Activated naive CD4-positive, alpha-beta T cell treated with anti-CD3 and anti-CD28 coated beads, Interleukin-2, amount 50 U/mL, for 16 hours (primary cell): ENCODE measurements at places on chromosomes 3 and 15.

DNA sequence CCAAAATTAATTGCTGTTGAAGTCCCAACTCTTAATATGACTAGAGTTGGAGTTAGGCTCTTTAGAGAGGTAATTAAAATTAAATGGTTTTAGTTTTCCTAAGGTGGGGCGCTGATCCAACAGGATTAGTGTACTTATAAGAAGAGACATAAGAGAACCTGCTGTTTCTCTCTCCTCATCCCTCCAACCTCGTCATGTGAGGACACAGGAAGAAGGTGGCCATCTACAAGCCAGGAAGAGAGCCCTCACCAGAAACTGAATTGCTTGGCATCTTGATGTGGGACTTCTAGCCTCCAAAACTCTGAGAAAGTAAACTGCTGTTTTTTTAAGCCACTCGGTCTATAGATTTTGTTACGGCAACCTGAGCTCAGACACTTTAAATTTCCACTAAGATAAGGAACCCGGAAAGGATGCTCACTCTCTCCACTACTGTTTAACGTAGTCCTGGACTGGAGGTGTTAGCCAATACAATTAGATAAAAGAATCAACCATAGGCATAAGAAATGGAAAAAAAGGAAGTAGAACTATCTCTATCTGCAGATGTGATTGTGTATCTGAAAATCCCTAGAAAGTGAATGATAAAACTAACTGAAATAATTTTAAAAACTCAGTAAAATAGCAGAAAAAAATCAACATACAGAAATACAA, 26.8 kb downstream of the DCBLD2 start:
- no peak for DNase-seq

DNA sequence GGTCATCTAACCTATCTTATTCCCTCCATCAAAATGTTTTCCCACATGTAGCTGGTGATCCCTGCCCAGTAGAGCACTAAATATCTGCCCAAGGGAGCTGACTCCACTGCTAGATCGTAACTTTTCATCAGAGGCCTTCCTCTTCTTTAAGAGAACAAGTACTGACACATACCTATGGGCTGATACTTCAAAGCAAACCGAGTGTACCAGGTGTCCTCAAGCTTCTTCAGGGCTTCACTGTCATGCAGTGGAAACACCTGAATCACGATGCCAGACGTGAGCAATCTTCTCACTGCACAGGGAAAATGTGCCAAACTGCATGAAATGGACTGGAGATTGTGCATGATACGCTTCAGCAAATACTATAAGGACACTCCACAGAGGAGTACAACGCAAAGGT, 41.6 kb downstream of the ANO10 start:
- no peak for DNase-seq

- DNase-seq = no peak
Observed at GRCh38 chr15:70257573-70258248, 160.0 kb upstream of the TLE3 start.

GRCh38 chr3:7309641-7310102, 448.8 kb downstream of the GRM7 start:
- no peak for DNase-seq

- DNase-seq = no peak
Observed at GRCh38 chr3:19738846-19739245, 195.2 kb downstream of the EFHB start.

DNA sequence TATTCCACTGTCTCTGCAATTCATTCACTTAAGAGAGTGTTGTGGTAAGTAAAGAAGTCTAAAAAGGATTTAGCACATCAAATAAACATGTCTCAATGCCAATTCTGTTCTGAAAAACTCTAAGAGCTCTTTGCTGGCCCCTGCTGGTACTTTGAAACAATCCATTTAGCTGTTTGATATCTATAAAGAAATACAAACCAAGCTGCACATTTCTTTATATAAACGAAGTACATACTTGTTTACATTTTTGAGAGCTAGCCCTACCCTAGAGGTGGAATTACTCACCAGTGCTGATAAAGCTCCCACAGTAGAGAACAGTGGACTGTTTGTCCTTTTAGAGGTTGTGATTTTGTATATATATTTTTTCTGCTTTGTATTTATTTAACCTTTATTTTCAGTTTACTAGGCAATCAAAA, 75.5 kb downstream of the NEDD4 start:
- no peak for DNase-seq

GRCh38 chr3:142445816-142446254, 2.0 kb downstream of the XRN1 start:
- no peak for DNase-seq

DNA sequence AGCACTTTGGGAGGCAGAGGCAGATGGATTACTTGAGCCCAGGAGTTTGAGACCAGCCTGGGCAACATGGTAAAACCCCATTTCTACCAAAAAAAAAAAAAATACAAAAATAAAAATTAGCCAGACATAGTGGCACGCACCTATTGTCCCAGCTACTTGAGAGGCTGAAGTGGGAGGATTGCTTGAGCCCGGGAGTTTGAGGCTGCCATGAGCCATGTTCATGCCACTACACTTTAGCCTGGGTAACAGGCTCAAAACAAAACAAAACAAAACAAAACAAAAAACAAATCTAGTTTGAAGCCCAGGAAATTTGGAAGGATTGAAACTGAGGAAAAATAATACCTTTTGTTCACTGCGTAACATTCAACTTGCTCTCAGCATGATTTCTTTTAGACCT, 16.6 kb downstream of the TMOD3 start:
- no peak for DNase-seq

DNA sequence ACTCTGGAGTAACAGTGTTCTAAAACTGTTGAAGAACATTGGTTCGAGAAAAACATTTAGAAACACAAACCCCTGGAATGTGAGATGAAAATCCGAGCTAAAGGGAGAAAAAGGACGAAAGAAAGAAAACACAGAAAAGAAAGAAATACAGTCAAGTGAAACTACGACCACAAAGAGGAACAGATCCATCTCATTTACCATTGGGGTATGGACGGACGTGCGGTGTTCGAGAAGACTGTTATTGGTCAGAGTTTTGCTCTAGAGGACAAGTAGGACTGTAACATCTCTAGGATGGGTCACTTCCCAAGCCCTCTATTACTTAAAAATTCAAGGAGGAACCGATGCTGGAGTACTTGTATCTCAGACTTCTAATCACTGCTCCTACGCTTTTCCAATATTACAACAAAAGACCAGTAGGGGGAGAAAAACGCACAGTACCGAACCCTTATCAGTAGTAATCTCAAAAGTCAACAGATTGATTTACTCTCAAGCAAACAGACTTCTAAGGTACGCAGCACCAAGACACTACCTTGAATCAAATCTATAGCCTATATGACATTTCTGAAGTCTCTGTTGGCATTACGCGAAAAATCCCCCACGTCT, 1.1 kb upstream of the PIK3CA start:
- DNase-seq = no peak

GRCh38 chr3:131619821-131620220, 117.0 kb upstream of the MRPL3 start:
- DNase-seq = no peak

DNA sequence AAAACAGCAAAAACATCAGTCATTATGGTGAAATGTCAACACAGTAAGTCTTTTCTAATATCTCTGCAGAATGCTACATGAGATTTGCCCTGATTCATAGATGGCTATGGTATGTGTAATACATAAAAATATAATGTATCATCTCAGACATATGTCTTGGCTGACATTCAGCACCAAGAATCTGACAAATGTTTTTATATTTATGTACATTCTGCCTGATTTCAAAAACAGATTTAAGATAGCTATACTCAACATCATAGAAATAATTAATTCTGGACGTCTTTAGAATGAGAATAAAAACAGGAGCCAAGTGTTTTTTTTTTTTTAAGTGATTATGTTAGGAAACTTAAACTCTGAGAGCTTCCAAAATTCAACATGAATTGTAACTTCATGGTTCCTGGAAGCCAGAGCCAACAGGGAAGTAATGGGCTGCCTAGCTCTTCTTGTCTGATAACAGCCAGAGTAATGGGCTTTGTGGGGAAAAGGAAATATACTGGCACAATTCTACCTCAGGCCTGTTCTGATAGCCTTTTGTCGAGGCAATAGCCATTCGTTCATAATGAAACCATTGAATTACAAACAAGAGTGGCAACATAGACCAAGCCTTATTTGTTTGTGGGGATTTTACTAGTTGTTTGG, 184.4 kb downstream of the VGLL4 start:
- no peak for DNase-seq

- no peak for DNase-seq
Observed at GRCh38 chr3:76664816-76665215, 375.1 kb upstream of the ROBO2 start.

- no peak for DNase-seq
Observed at GRCh38 chr3:134627831-134628230, 23.0 kb downstream of the KY start.

DNA sequence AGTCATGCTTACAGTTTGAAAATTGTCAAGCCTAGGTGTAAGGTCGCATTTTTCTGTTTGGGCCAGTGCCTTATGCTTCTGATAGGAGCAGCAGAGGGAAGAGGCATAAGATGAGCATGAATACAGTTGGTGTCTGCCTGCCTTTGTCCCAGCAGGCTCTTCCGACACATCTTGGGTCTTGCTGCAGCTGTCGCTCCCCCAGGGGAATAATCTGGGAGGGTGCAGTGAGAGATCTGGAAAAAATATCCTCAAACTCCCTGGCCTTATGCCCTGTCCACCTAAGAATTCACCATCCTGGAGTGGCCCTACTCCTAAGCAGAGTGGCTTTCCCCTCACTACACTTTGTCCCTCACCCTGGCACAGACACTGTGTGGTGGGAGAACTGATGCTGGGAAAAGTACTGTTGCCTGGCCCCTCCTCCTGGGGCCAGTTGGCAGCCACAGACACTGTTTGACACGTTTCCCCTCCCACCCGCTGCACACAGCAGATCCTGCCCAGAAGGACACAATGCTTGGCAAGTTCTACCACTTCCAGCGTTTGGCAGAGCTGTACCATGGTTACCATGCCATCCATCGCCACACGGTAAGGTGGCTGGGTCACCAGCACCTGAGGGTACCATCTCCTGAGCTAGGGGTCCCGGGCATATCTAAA, 21.1 kb upstream of the RHO start:
- no peak for DNase-seq

DNA sequence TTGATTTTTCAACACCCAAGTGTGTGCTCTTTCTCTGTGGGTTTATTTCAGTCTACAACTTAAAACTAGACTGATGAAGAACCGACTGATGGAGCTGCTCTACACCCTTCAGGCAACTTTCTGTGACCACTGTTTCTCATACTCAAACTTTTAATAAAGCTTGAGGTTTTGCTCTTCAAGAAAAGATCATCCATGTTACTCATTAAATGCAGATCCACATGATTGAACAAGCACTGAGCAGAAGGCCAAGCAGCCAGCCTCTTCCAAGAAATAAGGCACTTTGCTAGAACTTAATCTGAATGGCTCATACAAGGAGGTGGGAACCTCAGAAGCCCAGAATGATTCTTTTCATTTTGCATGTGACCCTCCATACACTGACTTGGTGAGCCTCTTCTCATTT, 8.7 kb downstream of the SLC27A2 start:
- DNase-seq = no peak

- DNase-seq = no peak
Observed at GRCh38 chr3:73716418-73716817, 91.7 kb upstream of the PDZRN3 start.

GRCh38 chr3:153768561-153769469, 352.4 kb upstream of the ARHGEF26 start:
- DNase-seq = peak; percentile 36

- no peak for DNase-seq
Observed at GRCh38 chr3:72127844-72128243, 342.9 kb upstream of the PROK2 start.

GRCh38 chr3:130411320-130411719, 65.8 kb downstream of the COL6A5 start:
- DNase-seq = no peak

GRCh38 chr3:179898024-179898423, 138.7 kb downstream of the PEX5L start:
- DNase-seq = no peak

GRCh38 chr15:51752888-51753287, 1.5 kb downstream of the TMOD2 start:
- DNase-seq = no peak

DNA sequence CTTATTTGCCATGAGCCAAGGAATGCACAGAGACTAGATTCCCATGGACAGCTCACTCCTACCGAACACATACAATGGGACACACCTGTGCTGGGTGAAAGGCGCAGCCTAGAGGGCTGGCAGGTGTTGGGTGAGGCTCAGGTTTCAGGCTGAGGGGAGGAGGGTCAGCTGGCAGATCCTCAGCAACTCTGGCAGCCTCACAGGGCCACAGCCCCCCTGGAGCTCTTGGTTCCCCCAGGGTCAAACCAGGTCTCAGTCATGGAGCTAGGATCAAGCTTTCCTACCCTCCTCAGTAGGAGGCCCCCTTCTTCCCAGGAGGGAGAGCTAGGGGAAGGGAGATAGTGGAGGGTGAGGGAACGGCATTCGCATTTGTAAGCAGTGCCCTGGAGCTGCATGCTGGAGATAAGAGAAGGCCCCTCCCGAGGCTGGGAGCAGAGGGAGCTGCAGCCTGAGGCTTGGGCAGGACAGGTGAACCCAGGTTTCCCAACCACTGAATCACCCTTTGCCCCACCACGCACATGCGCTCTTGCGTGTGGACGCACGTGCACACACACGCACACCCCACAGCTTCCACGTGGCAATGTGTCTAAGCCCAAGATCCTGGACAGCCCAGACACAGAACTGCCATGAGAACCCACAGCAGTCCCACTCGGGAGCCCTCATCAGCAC, 26.3 kb upstream of the TFRC start:
- DNase-seq = no peak

- DNase-seq = no peak
Observed at GRCh38 chr3:101146946-101147345, 153.7 kb upstream of the ABI3BP start.

DNA sequence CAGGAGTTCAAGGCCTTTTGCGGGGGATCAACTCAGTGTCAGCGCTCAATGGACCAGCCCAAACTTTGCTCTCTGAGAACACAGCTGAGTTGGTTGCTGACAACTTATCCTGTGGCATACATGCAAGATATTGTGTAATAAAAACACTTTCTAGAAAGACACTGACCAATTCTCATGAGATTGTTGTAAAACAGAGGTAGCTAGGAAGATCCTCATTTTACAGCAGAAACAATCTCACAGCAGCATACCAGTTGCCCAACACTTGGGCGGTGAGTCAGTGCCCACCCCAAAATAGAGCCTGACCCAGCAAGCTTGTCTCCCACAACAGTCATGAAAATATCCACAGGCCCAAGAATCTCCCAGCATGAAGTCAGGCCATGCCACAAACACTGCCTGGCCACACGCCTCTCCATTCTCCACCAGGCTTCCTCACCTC, 18.2 kb downstream of the KLHL6 start:
- no peak for DNase-seq

DNA sequence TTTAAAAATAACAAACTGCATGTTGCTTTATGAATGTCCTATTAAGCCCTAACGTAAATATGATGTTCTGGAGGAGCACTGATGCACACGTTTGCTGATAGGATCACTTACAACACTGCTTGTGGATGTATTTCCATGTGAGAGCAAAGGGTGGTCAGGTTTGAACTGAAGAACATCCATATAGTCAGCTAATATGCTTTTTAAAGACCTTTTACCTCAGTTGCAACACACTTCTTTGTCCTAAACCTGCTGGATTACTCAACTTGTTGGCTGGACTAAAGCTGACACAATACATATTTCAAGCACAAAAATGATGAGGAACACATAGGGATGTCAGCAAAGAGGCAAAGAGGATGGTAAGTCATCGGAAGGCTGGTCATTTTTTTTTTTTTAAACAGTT, 186.6 kb downstream of the TIGIT start:
- DNase-seq = no peak
